ENCODE measurements at places on chromosomes 6 and 20.

- DNase-seq = no peak
Measured at GRCh38 chr6:43969158-43969981, 157.9 kb downstream of the MRPL14 start.

GRCh38 chr20:5065166-5065878, 54.4 kb downstream of the PCNA start:
- DNase-seq = no peak

DNA sequence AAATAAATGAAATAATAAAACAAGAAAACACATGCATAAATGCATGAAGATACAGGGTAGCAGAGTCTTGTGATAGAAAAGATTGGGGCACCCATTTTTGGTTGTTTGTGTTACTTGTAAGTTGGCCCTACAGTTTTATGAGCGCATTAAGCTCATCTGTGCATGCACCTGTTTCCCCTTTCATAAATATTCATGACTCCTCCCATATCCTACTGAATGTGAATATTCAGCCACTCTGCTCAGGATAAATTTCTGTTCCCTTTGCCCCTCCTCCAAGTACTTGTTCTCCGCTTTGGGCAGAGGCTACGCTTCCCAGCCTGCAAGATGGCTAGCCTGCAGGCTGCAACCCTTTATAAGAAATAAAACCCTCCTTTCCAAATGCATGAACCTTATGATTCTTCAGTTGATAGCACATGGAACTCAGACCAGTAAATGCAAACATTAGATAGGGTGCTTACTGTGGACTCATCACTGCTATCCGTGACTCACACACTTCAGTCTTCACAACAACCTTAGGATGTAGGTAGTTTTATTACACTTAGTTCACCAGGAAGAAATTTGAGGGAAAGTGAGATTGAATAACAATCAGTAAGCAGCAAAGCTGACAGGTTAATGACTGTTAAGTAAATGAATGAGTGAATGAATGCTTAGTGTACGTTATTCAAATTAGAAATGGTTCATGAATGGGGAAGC, 15.0 kb downstream of the ALDH8A1 start:
- no peak for DNase-seq

GRCh38 chr6:154496793-154497517, 13.5 kb downstream of the CNKSR3 start:
- no peak for DNase-seq

DNA sequence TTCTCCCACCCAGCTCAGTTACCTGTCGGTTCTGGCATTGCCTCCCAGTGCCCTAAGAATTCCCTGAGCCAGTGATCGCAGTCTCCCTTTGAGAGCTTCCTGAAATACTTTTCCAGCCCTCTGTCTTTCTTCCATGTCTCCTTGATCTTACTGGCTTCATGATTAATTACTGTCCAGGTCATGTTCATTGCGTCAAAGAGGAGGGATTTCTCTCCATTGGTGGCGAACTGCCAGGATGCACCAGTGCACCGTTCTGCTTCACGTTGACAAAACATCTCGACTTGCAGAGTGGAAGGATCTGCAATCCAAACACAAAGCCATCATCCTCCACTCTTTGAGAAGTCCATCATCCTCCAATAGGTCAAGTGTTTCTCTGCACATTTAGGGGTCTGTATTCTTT, 8.6 kb downstream of the RAET1E start:
- DNase-seq = no peak

DNA sequence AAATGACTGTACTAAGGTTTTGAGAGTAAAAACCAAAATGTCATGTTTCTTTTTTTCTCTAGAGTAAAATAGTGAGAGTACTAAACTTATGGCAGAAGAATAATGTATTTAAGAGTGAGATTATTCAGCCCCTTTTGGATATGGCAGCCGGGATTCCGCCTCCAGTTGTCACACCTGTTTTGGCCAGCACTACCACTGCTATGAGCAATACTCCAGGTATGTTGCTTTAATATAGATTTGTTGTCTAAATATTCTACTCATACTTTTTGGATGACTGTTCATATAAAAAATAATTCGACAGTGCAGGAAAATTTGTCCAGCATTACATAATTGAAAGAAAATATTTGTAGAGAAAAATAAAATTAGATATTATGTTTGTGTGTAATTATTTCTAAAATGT, 59.5 kb downstream of the SCAF8 start:
- no peak for DNase-seq

GRCh38 chr6:7115543-7116231, 7.9 kb downstream of the RREB1 start:
- DNase-seq = no peak

DNA sequence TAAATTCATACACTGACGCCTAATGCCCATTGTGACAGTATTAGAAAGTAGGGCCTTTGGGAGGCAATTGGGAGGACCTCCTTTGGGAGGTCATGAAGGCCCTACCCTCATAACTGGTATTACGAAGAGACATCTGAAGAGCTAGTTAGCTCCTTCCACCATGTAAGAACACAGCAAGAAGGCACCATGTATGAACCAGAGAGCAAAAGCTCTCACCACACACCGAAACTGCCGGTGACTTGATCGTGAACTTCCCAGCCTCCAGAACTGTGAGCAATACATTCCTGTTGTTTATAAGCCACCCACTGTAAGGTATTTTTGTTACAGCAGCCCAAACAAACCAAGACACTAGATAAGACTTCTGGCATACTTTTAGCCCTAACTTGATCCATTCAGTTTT, 41.8 kb downstream of the GCLC start:
- no peak for DNase-seq

- no peak for DNase-seq
Measured at GRCh38 chr6:53048431-53049195, 16.6 kb upstream of the FBXO9 start.

DNA sequence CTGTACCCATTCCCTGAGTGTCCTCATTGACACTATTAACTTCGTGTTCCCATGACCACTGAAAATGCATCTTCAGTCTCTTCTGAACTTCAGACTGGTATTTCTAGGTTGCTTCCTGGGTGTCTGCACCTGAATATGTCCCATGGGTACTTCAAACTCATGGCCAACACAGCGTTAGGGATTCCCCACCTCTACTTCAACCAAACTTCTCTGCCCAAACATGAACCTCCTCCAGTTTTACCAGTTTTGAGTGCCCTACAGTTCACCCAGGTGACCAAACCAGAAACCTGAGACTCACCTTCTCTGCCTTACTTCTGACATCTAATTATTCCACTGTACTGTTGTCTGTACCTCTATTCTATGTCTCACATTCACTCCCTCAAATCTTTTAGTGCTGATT, 99.5 kb upstream of the SUPT3H start:
- DNase-seq = no peak

DNA sequence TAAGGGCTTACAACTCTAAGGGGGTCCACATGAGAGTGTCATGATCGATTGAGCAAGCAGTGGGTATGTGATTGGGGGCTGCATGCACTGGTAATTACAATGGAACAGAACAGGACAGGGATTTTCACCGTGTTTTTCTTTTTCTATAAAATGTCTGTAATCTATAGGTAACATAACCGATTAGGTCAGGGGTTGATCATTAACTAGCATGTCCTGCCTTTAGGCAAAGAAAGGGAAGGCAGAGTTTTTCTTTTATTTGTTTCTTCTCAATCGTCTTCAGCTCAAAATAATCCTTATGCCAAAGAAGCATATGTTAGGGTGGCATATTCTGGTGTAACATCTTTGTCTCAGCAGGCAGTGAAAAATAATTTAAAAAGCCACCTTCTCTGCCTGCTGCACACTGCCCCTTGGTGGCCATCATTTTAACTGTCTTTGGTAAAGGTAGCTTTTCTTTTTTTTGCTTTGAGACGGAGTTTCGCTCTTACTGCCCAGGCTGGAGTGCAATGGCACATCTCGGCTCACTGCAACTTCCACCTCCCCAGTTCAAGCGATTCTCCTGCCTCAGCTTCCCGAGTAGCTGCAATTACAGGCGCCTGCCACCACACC, 9.7 kb upstream of the CEP43 start:
- DNase-seq = peak; percentile 14

- no peak for DNase-seq
Measured at GRCh38 chr6:123352279-123352678, 284.5 kb downstream of the TRDN start.

- no peak for DNase-seq
Measured at GRCh38 chr20:9177278-9177677, 108.4 kb downstream of the PLCB4 start.

- DNase-seq = no peak
Measured at GRCh38 chr6:45507186-45507585, 129.5 kb upstream of the SUPT3H start.

GRCh38 chr6:169702840-169703246, 917 bp downstream of the C6orf120 start:
- DNase-seq = no peak

- no peak for DNase-seq
Measured at GRCh38 chr6:163191704-163192537, 222.6 kb upstream of the QKI start.

DNA sequence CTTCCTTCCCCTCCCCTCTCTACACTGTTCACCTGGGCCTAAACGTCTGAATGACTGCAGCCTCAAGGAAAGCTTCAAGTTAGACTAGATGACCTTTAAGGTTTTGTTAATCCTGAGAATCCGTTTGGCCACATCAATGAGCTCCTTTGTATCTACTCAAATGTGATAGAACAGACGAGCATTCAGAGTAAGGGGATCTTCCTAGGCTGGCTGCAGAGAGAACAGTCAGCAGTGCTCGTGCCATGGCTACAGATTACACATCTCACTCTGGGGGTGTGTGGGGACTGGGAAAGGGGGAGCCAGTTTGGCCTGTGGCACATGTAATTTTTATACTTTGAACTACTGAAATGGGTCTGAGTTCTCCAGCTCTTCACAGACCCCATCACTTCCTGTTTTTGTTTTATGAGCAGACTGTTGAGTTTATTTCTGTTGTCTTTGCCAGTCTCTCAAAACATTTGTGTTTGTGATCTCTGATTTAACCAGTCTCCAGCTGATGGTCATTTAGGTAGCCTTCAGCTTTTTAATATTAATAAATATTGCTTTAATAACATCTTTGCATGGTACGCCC, 50.9 kb downstream of the KCNS1 start:
- DNase-seq = no peak

- DNase-seq = no peak
Measured at GRCh38 chr6:23396949-23397348, 729.1 kb upstream of the NRSN1 start.

DNA sequence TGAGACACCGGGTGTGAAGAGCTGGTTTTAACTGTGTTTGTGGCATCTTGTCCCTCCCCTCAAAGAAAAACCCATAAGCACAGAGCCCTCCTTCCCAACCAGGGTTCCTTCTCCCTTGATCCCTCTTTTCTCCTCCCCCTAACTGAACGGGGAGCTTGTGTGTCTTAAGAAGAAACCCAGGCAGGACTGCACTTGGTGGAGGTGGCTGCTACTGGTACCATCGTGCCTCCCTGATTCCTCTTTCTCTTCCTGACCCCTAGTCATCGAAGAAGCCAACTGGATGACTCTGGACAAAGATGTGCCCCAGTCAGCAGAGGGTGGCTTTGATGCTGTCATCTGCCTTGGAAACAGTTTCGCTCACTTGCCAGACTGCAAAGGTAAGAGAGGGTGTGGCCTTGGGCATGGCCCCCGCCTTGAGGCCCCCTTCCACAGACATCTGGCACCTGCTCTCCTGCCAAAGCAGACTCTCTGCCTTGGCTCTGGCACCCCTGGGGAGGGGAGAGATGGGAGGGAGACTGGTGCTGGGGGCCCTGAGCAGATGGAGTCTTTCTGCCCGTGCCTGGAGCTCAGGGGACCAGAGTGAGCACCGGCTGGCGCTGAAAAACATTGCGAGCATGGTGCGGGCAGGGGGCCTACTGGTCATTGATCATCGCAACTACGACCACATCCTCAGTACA, 2.1 kb downstream of the GNMT start:
- DNase-seq = no peak

GRCh38 chr6:32177183-32177787, 920 bp upstream of the RNF5 start:
- DNase-seq = no peak

GRCh38 chr6:167152862-167153261, 4.9 kb downstream of the GPR31 start:
- DNase-seq = no peak

- peak; percentile 16 for DNase-seq
Measured at GRCh38 chr20:49999329-49999728, 16.5 kb downstream of the SNAI1 start.

GRCh38 chr6:14059791-14060436, 57.7 kb upstream of the CD83 start:
- no peak for DNase-seq

DNA sequence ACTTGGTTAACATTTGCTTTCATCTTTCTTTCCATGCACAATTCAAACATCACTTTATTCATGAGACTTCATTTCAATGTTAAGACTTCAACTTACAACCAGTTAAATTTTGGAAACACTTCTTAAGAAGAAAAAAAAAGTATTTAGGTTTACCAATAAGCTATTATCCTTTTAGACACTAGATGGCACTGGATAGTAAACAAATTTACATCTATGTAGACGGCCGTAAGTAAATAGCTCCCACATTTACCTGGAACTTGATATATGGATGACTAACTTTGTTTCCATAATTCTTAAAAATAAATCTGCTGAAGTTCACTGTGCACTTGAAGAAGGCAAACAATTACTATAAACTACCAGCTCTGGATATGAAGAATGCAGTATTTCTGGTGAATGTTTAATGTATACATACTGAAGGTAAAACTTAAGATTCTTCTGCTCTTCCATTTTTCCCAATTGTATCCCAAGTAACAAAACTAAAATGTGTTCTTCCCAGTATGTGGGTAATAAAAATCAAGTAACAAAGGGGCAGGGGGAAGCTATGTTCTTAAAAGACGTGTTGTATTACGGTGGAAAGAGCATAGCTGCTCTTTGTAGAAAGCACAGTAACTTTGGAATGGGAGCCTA, 130.6 kb upstream of the C6orf118 start:
- DNase-seq = no peak

DNA sequence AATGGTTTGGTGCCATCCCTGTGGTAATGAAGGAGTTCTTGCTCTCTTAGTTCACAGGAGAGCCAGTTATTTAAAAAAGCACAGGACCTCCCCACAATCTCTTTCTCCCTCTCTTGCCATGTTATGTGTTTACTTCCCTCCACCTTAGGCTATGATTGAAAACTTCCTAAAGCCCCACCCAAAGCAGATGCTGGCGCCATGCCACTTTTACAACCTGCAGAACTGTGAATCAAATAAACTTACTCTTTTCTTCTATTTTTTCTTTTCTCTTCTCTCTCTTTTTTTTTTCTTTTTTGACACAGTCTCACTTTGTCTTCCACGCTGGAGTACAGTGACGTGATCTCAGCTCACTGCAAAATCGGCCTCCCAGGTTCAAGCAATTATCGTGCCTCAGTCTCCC, 508.4 kb upstream of the EPHA7 start:
- DNase-seq = no peak

DNA sequence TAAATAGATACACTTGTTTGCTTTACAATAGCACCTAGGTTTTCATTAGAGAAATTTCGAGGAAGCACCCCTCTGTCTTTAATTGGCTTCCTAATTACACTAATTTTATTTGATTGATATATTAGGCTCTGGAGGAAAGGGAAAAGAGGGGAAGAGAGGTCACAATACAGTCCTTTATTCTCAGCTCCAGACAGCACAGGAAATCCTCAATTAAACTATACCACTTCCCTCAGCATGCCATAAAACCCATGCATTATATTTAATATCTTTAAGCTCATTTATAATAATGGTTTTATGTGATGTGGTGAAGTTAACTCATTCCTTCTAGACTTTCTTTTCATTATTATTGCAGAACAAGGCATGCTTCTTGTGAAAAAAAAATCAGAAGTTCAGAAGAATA, 17.7 kb upstream of the PDE7B start:
- DNase-seq = no peak
